ENCODE measurements at places on chromosomes 2 and 18.

GRCh38 chr2:120865656-120866055 is 130.0 kb downstream of the GLI2 start:
- DNase-seq, result no peak

GRCh38 chr2:68936889-68937288 is 15.8 kb downstream of the GKN2 start:
- DNase-seq, result no peak

- no peak for DNase-seq
Measured at GRCh38 chr2:20465716-20466394, 19.0 kb downstream of the RHOB start.

DNA sequence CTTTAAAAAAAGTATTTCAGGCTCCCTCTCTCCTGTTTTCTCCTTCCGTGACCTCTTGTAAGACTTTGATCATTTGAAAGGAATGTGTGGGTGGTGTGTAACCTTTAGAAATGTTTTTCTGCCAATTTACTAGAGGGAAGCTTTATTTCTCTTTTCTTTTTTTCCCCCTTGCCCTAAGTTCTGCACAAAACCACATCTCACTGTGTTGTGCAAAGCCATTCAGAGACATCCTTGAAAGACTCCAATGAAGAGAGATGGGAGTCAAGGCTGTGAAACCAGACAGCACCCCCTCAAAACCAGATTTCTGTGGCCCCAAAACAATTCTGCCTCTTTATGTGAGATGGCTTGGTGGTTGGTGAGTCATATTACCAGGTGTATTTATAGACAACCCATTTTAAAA is 184.6 kb upstream of the ERBB4 start:
- DNase-seq, result no peak

DNA sequence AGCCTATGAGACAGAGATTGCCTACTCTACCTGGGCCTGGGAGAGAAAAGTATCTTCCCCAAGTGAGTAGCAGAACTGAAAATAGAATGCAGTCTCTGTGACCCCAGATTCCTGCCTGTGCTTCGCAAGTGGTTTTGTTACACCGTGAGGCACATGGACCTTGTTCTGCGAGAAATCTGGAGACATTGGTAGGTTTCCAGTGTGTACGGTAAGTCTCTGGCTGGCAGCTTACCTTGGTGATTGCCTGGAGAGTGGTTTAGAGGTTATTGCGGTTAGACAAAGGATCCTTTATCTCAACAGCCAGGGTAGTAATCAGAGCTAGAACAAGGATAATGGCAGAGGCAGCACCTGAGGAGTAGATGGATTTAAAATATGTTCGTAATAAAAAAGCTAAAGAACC is 606.0 kb upstream of the GCFC2 start:
- DNase-seq, result no peak

GRCh38 chr2:60438653-60439052 is 114.8 kb downstream of the BCL11A start:
- DNase-seq, result no peak

DNA sequence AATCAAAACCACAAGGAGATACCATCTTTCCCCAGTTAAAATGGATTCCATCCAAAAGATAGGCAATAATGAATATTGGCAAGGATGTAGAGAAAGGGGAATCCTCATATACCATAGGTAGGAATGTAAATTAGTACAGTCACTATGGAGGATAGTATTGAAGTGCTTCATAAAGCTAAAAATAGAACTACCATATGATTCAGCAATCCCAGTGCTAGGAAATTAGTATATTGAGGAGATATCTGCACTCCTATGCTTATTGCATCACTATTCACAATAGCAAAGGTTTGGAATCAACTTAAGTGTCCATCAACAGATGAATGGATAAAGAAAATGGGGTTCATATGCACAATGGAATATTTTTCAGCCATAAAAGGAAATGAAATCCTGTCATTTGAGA is 251.2 kb downstream of the ZNF804A start:
- no peak for DNase-seq

DNA sequence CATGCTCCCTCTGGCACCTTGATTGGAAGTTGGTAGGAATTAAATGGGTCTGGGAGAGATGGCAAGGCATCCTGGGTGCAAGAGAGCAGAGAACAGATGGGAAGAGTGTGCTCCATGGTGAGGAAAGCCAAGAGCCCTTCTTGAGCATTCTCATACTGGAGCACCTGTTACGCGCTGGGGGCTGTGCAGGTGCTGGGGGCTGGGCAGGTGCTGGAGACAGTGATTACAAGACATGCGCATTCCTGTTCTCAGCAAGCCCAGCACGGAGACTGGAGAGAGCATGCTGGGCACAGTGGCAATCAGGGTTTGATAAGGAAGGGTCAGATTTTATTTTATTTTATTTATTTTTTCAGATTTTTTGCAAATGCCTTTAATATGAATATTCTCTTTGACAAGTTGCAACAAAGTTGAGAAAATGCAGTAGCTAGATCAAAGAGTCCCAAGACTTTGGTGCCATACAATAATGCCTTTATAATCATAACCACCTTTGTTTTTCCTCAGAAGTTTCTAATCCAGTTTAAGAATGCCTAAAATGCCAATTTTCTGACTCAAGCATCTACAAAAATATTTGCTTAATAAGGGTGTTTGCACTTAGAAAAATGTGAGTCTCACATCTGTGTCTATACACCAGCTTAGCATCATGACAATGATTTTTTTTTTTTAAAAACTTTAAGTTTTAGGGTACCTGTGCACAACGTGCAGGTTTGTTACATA is 193.3 kb downstream of the RNF152 start:
- DNase-seq, result no peak

DNA sequence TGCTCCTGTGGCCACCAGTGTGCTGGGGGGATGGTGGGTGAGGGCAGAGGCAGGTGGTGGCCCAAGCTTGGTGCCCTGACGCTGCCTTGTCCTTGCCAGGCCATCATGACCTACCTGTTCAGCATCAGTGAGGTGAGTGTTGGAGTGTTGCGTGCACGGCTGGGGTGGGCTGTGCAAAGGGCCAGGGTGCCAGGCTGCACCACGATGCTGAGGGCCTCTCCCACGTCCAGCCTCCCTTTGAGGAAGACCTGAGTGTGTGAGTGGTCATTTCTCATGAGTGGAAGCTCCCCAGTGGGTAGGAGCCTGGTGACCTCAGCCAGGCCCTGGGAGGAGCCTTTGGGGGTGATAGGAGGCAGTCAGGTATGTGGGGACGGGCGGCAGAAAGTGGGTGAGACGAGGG is 3.2 kb downstream of the NT5DC4 start:
- no peak for DNase-seq

DNA sequence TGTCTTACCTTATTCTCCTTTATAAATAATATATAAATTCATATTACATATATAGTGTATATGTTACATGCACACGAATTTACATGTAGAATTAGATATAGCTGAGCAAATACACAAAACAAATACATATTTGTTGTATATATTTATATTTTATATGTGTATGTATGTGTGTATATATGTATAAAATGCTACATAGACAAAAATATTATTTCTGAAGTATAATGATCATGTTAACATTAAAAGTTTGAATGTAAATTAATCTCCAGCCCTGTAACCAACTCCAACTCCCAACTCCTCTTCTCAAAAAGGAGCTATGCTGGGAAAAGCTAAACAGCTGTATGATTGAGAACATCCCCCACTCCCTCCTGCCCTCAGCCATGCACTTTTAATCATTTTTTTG is 42.7 kb upstream of the RND3 start:
- no peak for DNase-seq

- no peak for DNase-seq
Measured at GRCh38 chr2:7984693-7985353, 697.0 kb upstream of the ID2 start.

GRCh38 chr2:219598308-219599078 is 836 bp downstream of the STK11IP start:
- no peak for DNase-seq
